ENCODE measurements at places on chromosomes 5 and 9.

DNA sequence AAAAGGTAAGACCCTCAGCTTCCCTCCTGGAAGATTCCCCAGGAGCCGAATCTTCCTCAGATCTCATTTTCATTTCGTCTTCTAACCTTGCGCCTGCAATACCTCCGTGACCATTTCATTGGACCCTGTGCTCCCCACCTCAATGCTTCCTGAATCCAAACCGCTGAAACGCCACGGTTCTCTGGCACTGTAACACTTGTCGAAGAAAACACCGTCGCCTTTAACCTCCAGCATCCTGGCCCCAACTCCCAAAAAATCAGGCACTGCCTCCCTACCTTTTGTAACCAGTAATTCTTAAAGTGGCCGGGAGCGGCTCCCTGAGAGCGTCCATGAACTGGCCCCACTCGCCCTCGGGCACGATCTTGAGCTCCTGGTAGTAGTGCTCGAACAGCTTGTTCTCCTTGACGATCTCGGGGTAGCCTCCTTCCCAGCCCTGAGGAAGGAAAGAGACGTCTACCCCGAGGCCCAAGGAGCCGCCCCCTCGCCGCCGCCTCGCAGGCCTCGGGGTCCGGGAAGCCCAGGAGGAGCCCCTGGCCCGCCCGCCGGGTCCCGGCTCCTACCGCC, 438 bp downstream of the NSUN2 start:
- DNase-seq: no peak

DNA sequence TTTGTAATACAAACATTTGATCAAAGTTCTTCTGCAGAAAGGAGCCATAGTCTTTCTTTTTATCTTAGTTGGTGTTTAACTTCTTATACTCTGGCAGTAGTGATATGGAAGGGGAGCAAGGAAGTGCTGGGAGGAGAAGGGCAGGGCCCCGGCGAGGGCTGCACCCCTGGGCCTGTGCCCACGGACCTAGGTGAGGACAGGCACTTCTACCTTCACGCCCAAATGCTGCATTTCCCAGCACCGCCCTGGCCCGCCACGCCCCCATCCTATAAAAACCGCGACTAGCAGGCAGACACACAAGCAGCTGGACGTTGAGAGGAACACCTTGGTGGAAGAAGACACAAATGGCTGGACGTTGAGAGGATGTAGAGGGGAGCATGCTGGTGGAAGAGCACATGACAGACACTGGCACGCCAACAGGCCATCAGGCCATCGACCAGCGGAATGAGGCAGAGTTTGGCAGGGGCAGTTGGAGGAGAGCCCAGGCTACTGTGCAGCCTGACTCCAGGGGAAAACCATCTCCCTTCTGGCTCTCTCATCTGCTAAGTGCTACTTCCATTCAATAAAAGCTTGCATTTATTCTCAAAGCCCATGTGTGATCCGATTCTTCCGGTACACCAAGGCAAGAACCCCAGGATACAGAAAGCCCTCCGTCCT, 81.5 kb upstream of the C9orf72 start:
- DNase-seq: no peak

DNA sequence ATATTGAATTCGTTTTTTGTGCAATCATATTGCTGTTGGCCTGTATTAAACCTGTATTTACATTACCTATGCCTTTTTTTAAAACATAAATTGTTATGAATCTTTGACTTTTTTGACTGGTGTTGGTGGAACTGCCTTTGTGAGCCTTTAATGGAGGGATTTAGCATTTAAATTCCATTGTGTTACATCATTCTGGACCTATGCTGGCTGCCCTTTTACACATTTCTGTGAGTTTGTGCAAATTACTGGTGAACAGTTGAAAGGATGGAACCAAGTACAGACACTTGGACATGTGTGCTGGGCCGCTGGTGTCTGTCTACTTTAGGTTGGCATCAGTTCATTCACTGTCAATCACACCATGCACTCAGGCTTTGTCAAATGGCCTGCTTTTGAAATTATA, 3.4 kb downstream of the SNX18 start:
- no peak for DNase-seq

- no peak for DNase-seq
Measured at GRCh38 chr5:159616952-159617351, 286.7 kb upstream of the IL12B start.

DNA sequence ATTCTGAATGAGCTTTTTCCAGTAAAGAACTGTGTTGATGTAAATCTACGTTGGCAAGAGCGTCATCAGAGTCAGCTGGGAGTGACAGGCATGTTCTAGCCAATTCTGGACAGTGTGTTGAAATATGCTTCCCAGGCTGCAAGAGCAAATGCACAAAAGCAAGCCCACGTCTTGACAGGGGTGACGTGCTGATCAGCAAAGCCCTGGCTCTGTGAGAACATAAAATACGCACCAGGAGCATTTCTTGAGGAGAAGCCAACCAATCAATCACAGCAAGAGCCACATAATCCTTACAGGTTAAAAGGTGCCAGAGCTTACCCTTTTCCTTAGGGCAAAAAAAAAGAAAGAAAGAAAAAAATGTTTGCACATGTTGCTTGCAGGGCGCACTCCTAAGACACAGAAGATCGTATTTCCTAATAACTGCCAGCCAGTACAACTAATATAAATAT, 148.1 kb downstream of the PDE4D start:
- DNase-seq: no peak

- DNase-seq: no peak
Measured at GRCh38 chr5:173719731-173720082, 103.3 kb upstream of the BOD1 start.

DNA sequence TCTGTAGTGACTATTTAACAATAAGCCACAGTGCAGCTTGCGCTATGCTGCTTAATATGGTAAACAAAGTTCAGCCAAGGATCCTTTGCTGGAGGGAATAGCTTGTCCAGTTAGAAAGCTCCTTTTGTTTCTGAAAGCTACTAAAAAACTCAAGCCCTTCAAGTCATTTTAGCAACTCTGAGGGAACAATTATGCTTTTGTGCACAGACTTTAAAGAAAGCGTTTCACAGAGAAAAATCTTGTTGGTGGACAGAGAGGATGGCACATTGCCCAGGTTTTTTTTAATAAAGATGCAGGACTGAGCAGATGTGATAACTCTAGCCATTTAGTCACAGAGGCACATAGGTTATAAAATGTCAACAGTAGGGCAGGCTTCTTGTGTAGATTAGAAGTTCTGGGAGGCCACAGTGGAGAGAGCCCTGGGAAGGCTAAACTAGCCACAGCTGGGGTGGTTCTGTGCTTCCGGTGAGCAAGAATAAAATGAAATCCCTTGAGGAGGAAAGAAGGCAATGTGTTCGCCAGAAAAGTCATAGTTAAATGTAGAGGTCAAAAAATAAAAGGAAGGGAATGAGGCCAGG, 63.4 kb downstream of the ALDH7A1 start:
- no peak for DNase-seq

DNA sequence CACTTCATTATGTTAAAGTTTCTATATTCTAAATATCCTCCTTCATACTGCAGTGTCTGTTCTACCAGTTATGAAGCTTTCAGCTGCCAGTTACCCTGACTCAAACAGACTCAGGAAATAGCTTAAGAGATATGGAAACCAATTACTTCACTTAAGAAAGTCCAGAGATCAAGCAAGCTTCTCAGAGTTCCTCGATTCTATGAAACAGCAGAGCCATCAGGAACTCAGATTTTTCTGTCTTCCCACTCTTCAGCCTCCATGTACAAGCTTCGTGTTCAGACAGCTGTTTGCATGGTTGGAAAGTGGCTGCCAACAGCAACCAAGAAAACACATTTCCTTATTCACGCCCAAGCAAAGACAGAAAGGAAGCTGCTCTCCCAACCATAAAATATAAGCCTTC, 216.1 kb downstream of the ACTL7B start:
- DNase-seq: no peak

DNA sequence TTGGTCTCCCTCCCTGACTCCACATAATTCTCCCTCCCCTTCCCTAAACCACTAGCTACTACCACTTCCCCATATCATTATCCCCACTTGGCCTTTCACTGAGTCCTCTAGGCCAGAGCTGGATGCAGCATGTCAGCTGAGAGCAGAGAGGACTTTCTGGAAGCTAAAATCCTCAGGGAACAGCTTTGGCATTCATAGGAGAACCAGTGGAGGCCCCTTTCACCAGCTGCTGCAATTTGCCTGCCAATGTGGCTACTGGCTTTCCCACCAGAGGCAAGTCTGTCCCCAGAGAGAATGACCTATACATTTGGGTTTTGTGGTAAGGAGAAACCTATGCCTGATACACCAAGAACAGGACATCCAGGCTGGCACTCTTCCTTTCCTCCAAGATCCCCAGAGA, 14.4 kb downstream of the FAM219A start:
- DNase-seq: no peak

- DNase-seq: no peak
Measured at GRCh38 chr5:154373729-154374179, 72.0 kb upstream of the SAP30L start.

- DNase-seq: no peak
Measured at GRCh38 chr9:76688471-76689238, 75.6 kb upstream of the PCA3 start.

- no peak for DNase-seq
Measured at GRCh38 chr5:154878642-154879335, 20.4 kb downstream of the CNOT8 start.

- DNase-seq: no peak
Measured at GRCh38 chr5:97629276-97629675, 446.2 kb upstream of the RIOK2 start.

DNA sequence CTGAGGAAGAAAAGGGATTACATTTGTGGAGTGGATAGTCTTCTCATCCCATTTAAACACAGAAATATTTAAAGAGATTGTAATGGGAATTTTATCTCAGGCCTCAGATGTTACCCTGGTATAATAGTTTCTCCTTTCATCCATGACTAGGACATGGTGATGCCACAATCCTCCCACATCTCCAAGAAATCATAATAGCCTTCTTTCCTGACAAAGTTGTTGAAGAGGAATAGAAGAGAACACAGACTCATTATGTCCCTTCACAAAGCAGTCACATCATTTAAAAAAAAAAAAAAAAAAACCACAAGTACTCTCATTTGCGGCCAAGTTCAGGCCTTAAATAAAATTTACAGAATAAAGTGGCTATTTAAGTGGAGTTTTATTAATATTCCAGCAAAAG, 359.6 kb downstream of the DEPDC1B start:
- no peak for DNase-seq

GRCh38 chr9:36956908-36957307, 77.2 kb downstream of the PAX5 start:
- no peak for DNase-seq

GRCh38 chr9:137244486-137245449, 3.7 kb downstream of the TUBB4B start:
- DNase-seq: no peak

- no peak for DNase-seq
Measured at GRCh38 chr5:133035224-133035623, 8.9 kb upstream of the ZCCHC10 start.

GRCh38 chr9:125361837-125362531, 100.4 kb downstream of the GAPVD1 start:
- DNase-seq: no peak

GRCh38 chr9:80649496-80649895, 1039.9 kb downstream of the TLE1 start:
- DNase-seq: no peak

DNA sequence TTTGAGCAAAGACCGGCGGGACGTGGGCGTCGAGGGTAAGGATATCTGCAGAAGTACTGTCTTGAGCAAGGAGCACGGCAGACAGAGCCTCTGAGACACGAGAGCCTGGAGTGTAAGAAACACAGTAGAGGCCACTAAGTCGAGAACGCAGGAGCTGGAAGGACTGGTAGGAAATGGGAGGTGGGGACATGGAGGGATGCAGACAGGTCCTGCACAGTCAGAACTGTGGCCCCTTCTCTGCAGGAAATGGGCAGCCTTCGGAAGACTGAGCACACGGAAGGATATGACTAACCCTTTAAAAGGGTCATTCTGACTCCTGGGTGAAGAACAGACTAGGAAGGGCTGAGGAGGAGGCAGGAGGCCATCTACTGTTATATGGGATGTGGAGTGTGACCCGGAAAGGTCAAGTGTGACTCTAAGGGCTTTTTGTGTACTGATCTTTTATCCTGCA, 1.4 kb upstream of the CAMSAP1 start:
- no peak for DNase-seq

DNA sequence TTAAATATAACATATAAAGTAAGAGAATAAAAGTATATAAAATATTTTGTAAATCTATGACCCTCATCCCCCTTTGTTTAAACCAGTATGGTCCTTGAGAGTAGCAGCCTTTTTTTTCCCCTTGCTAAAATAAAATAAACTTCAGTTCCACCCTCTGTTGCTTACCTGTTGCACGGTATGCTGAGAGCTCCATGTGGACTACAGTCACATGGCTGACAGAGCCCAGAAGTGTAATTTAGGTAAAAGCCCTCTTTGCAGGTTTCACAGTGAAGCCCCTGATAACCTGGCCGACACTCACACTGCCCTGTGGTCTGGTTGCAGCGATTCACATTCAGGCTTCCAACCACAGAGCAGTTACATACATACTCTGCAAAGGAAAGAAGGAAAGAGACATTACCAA, 55.1 kb downstream of the MEGF9 start:
- no peak for DNase-seq

DNA sequence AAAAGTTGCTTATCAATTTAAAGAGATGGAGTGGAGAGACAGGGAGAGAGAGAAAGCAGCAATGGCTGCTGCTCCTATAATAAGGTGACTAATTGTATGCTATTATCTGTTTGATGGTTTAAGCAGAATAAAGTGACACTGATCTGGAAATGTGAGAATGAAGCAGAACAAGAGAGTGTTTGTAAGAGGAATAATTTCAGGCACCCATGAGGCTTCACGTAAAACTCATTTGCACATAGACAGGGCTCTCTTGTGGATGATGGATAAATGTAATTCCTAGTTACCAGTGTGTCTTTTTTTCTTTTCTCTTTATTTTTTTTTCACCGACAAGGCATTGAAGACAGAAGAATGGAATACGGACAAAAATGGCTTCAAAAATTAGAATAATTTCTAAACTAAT, 228.8 kb upstream of the TYRP1 start:
- DNase-seq: no peak

GRCh38 chr5:77771452-77771851, 4.7 kb downstream of the TBCA start:
- DNase-seq: no peak

DNA sequence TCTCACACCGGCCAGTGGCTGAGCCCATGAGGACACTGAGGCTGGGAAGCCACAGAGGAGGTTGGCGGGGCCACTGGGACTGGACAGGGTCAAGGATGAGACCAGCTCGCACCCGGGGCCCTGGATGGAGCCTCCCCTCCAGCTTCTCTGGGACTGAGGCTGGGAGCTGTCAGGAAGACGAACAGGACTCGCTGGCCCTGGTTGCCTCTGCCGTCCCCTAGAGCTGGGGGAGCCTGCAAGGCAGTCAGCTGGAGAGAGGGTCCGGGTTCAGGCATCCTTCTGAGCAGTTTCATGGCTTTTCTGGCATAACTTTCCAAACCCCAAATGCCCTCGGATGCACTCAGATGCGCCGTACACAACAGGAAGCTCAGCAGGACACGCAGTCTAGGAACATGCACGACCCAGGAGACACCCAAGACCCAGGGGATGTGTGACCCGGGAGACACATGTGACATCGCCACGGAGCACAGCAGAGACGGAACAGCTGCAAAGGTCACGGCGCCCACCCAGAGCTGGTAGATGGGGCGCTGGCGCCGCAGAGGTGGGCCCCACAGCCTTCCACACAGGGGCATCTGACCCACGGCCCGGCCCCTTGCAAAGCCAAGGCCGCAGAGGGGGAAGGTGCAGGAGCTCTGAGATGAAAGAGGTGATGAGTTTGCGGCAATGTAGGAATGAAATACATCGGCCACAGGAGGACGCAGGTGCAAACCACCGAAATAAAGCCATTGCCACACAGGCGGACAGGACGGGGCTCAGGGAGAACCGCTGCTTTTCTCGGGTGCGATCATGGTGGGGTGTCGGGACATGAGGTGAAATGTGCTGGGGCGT, 17.1 kb downstream of the TPPP start:
- no peak for DNase-seq
